ENCODE measurements at places on chromosomes 16 and 17.
A peak's percentile ranks its signal among the peaks of the same experiment; 100 is the strongest.

DNA sequence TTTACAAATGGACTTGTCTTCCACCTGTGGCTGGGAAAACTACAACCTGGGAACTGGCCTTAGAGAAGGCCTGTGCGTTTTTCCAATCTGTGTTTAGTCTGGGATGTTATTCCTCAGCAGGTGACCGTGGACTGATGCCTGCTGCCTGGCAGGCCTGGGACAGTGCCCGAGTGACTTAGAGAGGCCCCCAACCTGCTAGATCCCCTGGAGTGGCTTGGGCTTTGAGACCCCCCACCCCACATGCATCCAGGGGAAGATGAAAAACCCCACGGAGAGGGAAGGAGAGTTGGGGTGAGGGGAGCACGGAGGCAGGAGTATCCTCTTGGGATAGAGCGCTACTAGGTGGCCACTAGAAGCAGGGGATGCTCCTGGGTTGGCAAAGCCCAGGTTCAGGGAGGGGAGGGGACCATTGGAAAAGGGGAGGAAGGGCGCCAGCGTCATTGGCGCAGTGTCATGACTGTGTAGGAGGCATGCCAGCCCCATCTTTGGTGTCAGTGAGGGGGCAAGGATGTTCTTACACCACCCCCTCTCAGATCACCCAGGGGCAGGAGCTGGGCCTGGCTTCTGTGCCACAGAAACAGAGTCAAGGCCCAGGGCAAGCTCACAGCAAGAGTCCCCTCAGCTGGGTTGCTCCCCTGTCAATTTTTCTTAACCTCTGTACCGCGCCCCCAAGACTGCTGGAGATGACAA is 54.1 kb downstream of the MEAK7 start:
- no peak for DNase-seq

DNA sequence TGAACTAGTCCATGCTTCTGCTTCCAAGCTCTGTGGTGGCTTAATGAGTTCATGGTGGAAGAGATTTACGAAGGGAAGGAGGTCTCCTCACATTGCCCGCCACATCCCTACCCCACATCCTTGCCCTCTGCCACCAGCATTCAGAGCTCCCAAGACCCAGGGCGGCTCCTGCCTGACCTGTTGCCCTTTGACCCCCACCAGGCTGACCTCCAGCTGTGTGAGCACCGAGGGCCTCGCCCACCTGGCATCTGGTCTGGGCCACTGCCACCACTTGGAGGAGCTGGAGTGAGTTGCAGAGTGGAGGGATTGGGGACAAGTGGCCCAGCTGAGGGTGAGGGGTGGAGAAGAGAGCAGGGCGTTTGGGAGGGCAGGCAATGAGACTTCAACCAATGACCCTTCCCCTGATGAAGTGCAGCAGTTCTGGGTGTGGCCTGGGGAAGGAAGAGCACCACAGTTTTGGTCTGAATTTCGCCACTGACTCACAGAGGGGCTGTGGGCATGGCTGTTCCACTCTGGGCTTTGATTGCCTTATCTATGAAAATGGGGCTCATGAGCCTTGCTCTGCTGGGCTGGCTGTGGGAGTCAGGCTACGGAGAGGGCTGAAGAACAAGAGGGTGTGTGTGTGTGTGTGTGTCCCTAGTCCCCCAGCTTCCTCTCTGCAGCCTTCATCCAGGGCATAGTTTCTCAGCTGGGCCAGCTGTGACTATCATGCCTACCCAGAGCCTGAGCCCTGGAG is 22.6 kb upstream of the CPNE2 start:
- DNase-seq, result no peak

DNA sequence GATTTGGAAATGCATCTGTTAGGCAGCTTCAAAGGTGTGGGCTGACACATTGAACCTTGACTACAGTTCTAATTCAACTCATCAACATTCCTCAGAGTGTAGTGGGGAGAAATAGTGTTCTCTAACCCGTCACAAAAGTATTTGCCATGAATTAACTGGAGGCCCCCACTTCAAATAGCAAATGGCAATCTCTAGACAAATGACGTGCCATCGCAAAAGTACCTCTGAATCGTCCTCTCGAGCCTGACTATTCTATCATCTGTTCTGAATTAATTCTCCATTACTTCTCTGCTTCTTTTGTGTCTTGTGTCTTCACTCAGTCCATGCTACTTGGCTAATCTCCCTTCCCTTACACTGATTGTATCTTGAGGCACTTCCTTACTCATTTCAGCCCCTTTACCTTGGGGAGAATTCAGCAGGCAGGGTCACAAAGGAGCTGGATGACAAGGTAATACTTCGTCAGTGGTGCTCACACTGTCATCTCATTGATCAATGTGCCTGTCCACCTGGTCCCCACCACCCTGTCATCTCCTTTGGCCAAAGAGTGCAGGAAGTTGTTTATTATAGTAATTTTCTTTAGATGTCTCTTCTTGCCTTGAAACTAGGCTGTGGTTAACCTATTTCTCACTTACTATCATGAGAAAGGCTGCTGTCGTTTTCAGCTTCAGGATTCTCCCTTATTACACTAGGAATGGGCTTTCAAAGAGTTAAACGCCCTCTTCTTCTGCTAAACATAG is 108.4 kb downstream of the SYCE1L start:
- DNase-seq, result no peak

GRCh38 chr16:63337264-63337663 is 1301.0 kb upstream of the CDH8 start:
- no peak for DNase-seq

GRCh38 chr16:9077091-9077809 is 14.2 kb upstream of the HAPSTR1 start:
- DNase-seq, result no peak

DNA sequence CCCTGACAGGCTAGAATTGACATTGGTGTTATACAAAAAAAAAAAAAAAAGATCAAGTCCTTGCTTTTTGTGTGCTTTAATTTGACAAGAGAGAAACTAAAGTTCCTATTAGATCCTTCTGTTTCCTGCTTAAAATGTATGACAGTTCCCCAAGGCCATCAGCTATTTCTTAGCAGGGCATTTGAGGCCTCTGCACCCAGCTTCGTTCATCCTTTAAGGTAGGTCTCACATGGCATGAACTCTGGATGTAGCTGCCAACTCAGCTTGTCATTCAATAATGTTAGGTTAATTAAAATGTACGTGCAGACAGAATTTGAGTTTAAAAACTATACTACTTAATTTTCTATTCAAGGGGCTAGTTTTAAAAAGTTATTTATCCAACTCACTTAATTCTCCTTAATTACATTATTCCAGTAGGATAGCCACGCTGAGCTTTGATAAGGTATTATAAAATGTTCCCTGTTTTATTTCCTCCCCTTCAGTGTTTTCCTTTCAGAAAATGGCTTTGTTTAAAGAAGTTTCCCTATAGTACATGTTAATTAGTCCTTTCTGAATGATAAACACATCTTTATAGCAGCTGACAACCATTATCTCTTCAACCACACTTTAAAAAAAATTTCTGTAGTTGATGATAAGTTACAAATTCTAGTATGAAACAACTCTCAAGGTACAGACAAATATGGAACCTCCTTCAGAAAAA is 1.2 kb upstream of the RFFL start:
- DNase-seq, result peak; percentile 68

All from NCI-H69 (cell line).